D341Med (cell line): ENCODE measurements at places on chromosomes 13 and 19.
A peak's percentile ranks its signal among the peaks of the same experiment; 100 is the strongest.

DNA sequence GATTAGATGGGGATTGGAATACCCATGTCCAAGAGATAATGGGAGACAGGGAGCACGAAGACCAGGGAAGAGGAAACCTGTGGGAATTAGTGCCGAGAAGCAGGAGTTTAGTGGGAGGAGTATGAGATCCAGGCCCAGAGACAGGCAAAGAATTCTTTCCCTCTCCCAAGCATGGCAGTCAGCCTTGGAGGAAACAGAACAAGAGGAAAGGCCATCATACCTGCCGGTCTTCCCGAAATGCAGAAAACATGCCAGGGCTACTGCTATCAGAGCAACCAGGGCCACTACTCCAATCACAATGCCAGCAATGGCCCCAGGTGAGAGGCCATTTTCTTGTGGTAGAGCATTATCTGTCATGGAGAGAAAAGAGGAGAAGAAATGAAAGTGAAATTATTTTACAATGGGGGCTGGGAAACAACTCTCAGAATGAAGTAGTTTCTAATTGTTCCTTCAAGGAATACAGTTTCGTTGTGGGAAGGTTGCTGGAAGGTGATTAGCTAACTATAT is 16.1 kb downstream of the CEACAM1 start:
- no peak for DNase-seq

DNA sequence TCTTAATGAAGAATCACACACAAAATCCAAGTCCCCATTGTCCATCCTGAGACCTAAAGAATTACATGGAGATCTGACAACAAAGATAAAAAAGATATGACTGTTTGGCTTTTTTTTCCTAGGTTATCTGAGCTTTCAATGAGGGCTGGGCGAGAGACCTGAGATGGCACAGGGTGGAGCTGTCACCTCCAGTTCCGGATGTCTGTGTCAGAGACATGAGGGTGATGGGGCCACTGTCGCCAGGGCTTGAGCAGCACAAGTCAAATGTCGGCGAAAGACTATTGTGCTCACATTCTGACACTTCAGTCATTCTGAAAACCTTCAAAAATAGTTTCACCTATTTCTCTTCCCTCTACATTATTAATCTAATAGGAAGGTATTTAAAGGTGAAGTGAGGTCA is 65.7 kb downstream of the SLC7A1 start:
- DNase-seq = no peak

DNA sequence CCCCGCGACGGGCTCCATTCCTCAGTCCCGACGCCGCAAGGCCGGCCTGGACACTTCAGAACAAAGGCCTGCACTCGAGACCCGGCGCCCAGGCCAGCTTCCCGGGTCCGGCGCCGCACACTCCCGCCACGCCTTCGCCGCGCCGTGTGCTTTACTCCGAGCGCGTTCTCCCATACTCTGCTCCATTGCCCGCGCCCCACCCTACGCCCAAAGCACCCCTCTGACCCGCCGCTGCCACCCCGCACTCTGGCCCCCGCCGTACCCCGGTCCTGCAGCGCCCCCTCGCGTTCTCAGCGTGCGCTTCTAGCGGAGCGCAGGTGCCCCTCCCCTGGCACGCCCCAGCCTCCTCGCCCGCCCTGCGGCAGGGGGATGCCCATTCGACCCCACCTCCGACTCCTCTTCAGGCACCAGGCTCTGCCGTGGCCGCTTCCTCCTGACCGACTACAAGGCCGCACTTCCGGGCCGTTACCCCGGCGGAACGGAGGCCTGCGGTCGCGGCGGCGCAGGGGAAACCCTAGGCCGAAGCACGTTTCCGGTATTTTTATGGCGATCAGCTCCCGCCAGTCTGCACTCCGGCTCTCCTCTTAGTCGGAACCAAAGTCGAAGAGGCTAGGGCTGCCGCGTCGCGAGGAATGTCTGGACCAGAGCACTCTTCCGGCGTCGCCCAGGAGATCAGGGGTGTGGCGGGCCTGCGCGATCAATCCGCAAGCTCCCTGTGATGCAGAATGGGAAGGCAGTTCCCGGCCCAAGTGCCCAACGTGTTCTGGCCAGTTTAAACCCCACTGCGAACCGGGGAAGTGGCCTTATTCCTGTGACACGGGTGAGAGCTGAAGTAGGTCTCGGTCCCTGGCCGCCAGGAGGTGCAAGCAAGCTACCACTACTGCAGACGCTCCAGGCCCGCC is at the start of gene ZBTB45:
Gene ZBTB45 (minus strand): TSS at position 456 of the 902 bp plus-strand sequence. CDS start 2,137 bp downstream, outside the sequence.
- peak; percentile 89 for DNase-seq

- DNase-seq = no peak
Measured at GRCh38 chr13:52651897-52652195, 790 bp upstream of the SUGT1 start.

DNA sequence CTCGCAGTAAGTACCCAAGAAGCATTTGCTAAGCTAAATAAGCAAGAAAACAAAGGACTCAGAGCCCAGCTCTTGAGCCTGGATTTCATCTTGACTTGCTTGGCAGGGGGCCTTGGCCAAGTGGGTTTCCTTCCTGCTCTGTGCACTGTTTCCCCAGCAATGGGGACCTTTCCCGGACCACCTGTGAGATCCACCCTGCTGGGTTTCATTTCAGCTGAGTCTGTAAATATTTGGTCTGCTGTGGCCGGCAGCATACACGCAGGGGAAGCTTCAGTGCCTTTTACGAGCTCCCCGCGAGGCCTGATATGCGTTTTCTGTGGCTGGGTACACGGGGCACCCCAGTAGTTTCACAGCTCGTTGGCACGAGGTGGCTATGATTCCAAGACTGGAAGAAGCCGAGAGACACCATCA is 12.4 kb upstream of the TINCR start:
- no peak for DNase-seq

DNA sequence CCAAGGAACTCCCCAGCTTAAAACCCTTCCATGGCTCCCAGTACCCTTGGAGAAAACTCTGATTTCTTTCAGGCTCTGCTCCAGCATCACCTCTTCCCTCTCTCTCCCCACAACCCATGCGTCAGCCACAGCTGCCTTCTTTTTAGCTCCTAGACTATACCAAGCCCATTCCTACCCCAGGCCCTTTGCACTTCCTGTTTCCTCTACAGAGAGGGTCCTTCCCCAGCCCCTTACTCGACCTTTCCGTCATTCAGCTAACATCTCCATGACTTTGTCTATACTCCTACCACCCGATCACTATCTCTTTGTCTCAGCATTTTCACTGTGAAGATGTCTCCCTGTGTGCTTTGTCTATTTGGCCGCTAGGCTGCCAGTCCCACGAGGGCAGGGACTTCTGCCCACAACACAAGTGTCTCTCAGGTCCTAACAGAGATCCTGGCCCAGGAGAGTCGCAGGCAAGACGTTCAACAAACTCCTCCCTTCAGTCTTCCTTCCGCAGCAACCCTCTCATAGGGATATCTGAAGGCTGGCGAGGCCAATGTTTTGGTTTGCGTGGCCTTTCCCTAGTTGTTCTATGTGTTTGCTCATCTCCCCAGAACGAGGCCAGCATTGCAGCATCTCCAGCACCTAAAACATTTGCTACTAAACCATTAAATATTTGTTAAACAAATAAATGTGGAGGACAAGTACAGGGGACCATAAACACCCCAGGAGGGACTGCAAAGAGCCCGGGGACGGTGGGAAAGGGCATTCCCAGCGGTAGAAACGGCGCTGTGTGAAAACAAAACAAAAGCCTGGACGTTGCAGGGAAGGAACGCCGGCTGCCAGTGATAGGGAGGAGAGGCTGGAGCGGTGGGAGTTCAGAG is 816 bp downstream of the CCNP start:
- no peak for DNase-seq

DNA sequence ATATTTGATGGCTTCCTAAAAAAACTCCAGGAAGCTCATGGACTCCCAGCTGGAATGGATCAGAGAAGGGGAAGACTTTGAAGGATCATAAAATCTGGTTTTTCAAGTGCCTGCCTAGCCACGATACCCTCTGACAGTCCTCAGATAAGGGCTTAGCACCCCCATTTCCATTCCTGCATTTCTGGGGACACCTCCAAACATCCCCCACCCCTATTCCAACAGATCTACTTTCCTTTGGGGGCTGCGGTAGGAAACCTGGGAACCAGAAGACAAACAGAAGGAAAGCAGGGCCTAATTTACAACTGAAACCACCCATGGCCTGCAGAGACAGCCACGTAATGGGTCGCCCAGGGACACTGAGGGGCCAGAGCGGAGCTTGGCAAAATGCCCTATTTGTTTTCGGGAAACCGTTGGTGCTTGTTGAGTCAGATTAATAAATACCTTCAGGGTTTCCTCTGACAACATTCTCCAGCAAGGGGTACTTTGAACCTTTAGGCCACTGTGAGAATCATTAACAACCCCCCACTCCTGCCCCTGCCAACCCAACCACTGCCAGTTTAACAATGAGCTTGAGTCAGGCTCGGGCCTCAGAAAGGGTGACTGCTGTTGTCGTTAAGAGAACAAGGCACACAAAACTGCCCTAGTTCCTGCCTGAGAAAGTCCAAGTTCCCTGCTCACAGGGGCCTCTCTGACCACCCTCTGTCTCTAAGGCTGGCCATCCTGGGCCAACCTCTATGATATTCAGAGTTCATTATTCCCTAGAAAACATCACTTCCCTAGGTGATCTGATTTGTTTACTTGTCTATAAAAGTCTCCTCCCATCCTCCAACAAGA is 23.5 kb downstream of the RHPN2 start:
- no peak for DNase-seq

- no peak for DNase-seq
Measured at GRCh38 chr13:38166116-38166515, 183.5 kb upstream of the UFM1 start.

DNA sequence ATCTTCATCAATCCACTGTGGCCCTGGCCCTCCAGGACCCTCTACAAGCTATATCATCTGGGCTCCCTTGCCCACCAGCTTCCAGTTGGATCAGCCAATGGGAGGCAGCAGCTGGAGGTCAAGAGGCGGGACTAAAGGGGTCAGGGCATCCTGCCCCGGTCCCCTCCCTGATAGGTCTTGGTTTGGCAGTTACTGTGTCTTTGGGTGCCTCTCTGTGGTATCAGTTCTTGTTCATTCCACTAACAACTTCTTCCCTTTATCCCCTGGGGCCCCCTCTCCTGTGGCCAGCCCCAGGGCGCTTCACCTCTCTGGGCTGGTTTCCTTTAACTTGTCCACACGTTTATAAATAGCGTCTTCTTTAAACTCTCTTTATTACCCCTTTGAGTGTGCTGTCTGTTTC is 83.6 kb downstream of the DCT start:
- DNase-seq = no peak

DNA sequence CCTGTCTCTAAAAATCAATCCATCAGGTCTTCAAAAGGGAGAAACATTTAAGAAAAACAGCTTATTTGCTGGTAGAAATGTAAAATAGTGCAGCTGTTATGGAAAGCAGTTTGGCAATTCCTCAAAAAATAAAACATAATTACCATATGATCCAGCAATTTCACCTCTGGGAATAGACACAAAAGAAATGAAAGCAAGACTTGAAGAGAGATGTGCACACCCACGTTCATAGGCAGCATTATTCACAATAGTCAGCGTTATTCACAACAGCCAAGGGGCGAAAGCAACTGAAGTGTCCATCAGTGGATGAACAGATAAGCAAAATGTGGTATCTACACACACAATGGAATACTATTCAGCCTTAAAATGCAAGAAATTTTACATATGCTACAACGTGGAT is 45.1 kb upstream of the DOCK9 start:
- DNase-seq = no peak

- DNase-seq = no peak
Measured at GRCh38 chr13:49060678-49061387, 85.1 kb downstream of the FNDC3A start.

DNA sequence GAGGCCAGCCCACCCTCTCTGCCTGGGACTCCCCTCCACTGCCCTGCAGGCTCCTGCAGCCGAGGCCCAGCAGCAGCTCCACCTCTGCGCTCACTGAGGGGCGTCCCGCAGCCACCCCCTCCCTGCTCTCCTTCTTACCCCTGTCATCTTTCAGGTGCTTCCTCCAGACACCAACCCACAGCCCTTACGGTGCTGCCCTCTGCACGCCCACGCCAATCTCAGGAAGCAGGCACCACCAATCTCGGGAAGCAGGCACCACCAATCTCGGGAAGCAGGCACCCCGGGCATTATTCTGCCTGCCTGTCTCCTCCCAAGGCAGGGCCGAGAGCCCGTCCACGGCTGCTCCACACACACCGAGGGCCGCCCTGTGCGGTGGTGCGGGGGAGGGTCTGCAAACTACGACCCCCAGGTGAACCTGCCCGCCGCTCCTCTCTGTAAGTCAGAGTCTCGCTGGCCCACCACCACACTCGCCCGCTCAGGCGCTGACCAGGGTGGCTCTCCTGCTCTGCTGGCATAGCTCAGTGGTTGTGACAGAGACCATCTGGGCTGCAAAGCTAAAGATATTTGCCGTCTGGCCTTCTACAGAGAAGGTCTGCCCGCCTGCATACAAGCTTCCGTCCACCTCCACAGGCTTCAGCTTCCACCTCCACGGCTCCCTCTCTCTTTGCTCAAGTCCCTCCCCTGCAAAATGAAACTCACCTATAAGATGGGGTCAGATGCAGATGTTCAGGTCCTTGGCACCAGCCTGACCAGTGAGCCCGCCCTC is 2.9 kb downstream of the LSM7 start:
- DNase-seq = no peak

DNA sequence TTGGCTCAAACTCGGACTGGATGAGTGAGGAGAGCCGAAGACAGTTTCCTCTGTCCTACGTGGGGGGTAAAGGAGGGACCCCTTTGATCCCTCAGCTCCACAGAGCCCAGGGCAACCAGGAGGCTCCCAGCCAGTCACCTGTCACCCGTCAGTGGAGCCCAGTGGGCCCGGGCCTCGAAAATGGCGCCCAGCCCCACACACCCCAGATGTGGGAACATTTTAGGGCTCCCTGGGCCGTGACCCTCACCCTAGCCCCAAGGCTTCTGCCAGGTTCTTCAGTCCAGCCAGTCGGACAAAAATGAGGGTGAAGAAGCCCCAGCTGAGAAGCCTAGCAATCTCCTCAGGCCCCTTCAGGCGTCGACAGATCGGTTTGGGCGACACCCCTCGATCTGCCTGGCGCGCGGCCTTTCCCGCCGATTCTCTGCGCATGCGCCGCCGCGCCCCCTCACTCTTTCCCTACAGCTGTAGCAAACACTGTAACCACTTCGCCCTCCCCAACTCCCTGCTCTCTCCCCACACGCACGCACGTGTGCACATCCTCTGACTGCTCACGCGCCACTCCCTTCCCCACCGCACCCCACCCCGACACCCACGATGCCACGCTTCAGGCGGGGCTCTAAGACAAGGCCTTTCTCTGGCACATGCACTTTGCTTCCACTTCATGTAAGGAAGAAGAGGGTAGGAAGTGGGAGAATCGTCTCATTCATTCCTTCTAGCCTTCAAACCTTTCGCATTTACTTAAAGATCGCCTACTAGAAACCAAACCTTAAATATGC is at the start of gene SLC6A16:
Gene SLC6A16 (minus strand): TSS at position 391 of the 776 bp plus-strand sequence. CDS start 13,844 bp downstream, outside the sequence.
- no peak for DNase-seq

- no peak for DNase-seq
Measured at GRCh38 chr13:23656637-23657371, 86.6 kb downstream of the TNFRSF19 start.

GRCh38 chr13:110307767-110308655 is 927 bp downstream of the COL4A2 start:
- DNase-seq = no peak

GRCh38 chr13:51681037-51681678 is 96.9 kb downstream of the WDFY2 start:
- no peak for DNase-seq
